ENCODE measurements at places on chromosomes 6 and 20. TPM values are rescaled to one million over a fixed set of nuclear protein-coding genes. Genes with fewer than 3 reads are reported as not detected.

DNA sequence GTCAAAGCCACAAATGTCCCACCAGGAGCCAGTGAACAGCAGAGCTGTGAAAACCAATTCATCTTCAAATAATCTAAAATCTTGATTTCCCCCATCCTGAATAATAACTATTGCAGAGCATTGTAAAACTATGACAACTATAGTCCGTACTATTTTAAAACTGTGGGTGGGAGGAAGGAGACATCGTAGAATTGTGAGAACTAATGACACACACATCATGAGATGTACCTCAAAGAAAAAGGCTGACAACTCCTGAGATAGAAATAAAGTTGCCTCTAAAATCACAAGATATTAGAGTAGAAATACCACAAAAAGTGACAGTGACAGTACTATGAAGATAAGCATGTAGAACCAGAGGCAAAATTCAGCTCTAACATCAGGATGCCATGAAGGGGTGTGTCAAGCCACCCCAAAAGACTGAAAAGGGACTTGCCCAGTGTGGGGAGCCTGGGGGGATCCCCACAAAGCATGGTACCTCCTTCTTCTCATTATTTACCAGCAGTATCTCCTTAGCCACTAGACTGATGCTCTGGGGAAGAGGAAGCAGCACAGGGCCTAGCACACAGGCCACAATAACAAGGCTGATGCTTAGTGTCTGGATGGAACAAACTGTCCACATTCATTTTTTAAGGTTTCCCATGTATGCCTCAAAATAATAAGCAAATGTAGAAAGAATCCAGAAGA lies 13.4 kb downstream of the NAPB start:
- no peaks in the 10 kb centered on the region for H3K27me3 ChIP-seq
- no peak for DNase-seq
- no peaks in the 10 kb centered on the region for H3K36me3 ChIP-seq
- H3K27ac ChIP-seq: no peak overlapping the region
- no peak overlapping the region for H3K4me3 ChIP-seq

HLA-DMB gene
- total RNA-seq: 2.7 TPM

DNA sequence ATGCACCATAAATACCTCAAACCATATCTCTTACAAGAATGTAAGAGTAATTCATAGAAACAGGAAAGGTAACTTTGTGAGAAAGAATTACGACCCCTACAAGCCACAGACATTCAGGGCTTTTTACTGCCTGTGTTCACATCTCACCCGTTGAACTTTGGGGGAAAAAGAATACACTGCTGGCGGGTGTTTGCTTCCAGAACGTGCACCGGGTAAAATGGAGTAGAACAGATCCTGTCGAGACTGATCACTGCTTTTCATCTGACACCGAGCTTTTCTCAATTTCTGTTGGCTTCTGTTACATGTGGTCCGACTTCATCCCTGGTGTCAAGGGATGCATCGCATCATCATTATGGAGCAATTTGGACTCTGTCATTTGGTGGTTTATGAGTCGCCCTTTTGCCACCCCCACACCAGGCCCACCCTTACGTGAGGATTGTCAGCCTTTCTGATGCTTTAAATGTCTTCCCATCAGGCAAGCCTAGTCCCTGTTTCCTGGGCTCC lies 219.2 kb upstream of the ZFP64 start:
- no peaks in the 10 kb centered on the region for H3K27me3 ChIP-seq
- no peak overlapping the region for H3K4me3 ChIP-seq
- no peak for DNase-seq
- no peaks in the 10 kb centered on the region for H3K36me3 ChIP-seq
- H3K4me1 ChIP-seq: peaks cover 4% of the 10 kb centered on the region

DNA sequence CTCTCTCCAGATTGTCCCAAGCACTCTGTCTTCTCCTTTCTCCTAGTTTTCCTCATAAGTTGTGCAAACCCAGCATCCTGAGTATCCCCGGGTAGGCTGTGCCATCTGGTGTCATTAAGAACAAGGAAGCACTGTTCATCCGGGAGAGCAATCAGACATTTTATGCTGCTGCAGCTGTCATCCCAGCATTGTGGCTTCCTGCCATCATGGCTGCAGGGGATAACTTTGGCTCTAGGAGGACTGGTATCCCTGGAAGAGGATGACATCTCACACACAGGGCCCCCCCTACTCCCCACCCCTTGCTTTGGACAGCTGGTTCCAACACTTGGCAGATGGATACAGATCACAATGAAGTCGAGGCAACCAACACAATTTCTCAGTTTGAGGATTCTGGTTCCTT lies 1195.1 kb upstream of the MAP3K7 start:
- no peak overlapping the region for H3K27ac ChIP-seq
- no peaks in the 10 kb centered on the region for H3K4me1 ChIP-seq

HCRTR2 gene
- not detected for total RNA-seq
